ENCODE measurements at places on chromosomes 5 and 9.
A peak's percentile ranks its signal among the peaks of the same experiment; 100 is the strongest.

DNA sequence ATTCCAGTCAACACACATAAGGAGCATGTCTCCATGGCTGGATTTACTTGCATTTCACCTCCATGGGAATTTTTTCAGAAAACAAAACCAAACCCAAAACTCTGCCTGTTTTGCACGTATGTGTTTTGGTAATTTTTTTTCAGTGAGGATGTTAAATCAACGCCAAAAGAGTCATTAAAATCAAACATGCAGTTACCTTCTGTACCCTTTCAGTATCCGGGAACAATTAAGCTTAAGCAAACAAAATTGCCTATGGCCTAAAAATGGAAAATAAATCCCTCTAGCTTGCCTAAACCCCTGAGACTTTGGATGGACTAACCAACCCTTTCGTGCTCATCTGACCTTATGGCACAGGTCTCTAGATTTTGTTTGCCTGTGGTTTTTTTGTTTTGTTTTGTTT, 209.2 kb upstream of the KLF4 start:
- no peak for DNase-seq

- no peak for DNase-seq
Measured at GRCh38 chr5:72376381-72376780, 56.2 kb downstream of the PTCD2 start.

DNA sequence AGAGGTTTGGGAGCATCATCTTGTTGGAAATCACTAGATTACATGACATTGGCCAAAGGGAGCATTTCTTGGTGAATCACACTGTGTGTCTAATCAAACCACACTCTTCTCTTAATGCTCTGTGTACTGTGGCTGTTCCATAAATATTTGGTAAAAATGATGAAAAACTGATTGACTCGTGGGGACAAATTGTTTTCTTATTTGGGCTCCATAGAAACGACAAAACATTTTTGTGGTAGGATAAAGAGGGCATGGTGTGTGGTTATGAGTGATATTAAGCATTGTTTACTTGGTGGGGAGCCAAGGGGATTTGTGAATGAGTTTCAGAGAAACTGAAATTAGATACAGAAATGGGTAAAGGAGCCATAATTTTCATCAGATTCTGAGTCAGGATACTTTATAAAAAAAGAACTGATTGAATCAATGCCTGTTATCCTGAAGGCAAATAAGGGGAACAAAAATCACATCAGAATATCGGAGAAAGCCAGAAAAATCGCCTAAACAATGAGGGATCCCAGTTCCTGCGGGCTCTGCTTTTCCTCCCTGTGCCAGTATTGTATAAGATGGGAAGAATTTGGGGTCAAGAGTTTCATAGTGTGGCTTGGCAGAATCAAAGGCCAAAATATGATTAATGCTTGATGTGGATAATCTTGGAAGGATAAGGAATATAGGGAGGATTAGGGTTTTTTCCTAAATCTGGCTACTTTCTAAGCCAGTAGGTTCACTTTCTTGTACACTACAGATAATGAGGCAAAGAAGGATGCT, 33.3 kb downstream of the FBXL7 start:
- DNase-seq, result no peak

DNA sequence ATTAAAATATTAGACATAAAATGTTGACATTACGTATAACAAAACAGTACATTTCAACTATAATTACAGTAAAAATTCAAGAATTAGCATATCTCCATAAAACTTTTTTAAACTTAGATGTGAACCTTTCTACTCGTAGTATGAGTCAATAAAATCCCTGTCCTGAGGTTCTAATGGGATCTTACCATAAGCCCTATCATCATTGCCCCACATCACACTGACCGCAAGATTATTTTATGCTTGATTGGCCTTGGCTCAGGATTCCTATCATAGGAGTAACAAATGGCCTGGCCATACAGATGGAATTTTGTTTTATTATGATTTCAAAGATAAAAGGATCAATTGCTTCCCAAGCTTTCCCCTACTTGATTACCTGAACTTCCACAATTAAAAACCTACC, 238.3 kb downstream of the MEF2C start:
- DNase-seq, result no peak

- no peak for DNase-seq
Measured at GRCh38 chr5:112529525-112529924, 110.4 kb upstream of the EPB41L4A start.

- DNase-seq, result no peak
Measured at GRCh38 chr5:59891962-59892643, 1.4 kb downstream of the PDE4D start.

DNA sequence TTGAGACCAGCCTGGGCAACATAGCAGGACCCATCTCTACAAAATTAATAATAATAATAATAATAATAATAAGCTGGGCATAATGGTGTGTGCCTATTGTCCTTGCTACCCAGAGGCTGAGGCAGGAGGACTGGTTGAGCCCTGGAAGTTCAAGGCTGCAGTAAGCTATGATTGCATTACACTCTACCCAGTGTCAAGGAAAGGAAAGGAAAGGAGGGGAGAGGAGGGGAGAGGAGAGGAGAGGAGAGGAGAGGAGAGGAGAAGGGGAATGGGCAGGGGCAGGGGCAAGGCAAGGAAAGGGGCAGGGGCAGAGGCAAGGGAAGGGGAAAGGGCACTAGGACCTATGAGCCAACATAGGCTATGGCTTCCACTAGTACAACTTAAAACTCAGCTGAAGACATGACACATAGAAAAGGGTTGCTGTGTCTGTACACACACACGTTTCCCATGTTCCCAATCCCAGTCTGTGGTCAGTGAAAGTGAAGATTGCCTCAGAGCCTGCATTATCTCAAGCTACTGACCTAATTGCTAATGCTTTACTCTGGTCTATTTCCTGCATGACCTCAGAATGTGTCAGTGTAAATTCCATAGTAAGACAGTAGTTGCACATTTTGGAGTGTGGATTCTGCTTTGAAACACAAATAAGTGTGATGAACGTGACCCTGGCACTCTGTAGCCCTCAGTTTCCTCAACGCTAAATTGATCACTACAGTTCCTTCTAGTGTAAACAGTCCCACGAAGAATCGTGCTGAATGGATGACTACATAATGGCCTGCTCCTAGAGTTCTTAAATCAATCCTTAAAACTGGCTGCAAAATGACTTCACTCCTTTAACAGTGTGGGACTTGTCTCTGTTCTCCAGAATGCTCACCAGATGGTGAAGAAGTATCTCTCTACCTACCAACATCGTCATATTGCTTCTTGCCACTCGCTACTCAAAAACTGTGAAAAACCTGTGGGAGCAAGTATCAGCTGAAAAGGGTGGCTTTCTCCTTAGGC, 497.0 kb downstream of the RAB3C start:
- no peak for DNase-seq

GRCh38 chr9:27618066-27618465, 44.8 kb upstream of the C9orf72 start:
- DNase-seq, result no peak

GRCh38 chr5:171999877-172000276, 6.6 kb downstream of the FBXW11 start:
- no peak for DNase-seq

DNA sequence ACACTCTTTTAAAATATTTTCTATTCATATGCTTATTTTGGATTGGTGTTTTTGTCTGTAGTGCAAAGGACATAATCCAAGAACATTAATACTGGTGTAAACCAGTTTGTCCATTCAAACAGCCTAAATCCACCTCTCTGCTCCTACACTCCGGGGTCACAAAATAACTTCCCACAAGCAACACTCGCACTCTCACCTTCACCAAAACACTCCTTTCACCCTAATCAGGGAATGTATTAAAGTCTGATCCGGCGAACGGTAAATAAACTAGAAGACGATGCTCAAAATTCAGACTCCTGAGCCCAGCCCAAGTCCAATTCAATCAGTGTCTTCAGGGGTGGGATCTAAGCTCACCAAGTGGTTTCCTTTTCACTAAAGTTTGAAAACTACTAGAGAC, 649 bp downstream of the AP3B1 start:
- DNase-seq, result no peak

DNA sequence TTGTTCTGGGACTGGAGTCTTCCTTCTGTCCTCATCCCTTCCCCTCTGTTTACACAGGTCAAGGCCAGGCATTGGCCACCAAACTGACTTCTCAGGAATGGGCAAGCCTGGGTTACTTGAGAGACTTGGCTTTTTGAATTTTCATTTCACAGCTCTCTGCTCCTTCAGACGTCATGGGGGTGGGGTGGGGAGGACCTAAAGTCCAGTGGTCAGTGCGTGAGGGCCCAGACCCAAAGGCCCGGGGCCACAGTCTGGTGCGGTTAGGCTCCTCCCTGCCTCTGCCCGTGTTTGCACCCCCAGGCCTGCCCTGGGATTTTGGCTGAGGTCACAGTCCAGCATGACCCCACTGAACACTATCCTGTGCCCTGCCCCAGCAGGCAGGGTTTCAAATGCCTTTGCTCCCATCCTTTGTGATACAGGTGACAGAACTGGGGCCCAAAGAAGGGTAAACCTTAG, 4.1 kb upstream of the CXXC5 start:
- peak; percentile 6 for DNase-seq

- no peak for DNase-seq
Measured at GRCh38 chr9:120306561-120306960, 273.4 kb downstream of the CDK5RAP2 start.

Data from 8988T (cell line).